MG63 (cell line): ENCODE measurements at places on chromosomes 3 and 15. TPM values are rescaled to one million over a fixed set of nuclear protein-coding genes. Genes with fewer than 3 reads are reported as not detected.

DNA sequence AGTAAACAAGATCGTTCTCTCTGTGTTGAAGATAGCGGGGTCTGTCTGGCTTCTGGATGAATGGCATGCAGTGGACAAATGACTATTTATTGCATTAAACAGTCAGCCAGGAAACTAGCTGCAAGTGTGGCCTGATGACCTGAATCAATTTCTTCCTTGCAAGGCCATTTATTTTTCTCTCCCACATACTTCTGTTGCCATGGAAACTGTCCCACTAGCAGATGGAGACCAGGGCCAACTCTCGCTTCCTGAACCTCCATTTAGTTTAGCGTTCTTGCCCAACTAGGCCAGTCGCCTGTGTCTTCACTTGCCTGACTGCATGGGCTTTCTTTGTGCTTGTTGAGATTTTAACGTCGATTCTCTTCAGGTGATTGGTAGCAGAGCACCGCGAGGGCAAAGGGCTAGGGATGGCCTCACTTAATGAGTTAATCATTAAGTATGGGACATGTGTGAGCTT is 27.6 kb downstream of the LMCD1 start:
- no peak for DNase-seq

GHRL gene
- total RNA-seq, result not detected in 2 replicates

DNA sequence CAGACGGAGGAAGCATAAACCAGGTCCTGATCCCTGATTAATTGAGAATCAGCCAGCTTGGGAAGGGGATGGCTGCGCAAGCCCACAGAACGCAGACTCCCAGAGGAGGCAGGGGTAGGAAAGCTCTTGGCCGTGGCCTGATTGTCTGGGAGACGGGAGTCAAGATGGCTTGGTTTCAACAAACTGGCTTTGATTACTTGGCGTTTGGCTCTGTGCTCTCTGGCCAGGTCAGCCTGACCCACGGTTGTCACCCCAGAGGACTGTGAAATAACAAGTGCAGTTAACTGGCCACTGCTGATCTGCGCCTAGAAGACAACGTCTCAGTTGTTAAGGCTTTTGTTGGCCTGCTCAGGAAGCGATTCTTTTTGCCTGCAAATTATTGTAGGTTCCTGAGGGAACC is 387.0 kb upstream of the PROK2 start:
- DNase-seq, result no peak

CELSR3 gene
- 0.05 and 0.16 TPM in 2 replicates for total RNA-seq

DNA sequence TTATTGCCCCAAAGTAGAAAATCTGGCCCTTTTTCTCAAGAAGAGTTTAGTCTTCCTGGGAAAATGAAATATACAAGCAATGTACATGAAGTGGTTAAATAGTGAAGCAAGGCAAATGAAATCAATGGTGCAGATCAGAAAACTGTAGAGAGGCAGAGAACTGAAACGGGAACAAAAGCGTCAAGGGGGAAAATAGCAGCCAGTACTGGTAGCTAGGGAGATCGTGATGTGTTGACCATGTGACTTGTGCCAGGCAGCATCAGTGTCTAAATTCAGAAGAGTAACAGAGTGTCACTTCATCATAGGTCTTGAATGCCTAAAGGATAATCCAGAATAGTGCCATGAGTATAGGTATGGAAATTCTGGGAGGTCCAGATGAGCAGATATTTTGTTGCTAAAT is 163.1 kb downstream of the CHL1 start:
- no peak for DNase-seq

DNA sequence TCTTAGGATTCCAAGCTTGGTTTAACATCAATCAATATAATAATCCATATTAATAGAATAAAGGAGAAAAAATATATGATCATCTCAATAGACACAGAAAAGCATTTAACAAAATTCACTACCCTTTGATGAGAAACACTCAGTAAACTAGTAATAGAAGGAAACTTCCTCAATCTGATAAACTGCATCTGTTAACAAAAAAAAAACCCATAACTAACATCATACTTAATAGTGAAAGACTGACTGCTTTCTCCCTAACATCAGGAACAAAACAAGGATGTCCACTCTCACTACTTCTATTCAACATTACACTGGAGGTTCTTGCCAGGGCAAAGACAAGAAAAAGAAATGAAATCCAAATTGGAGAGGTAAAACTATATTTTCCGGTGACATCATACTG is 30.5 kb downstream of the LRRK1 start:
- no peak for DNase-seq

DNA sequence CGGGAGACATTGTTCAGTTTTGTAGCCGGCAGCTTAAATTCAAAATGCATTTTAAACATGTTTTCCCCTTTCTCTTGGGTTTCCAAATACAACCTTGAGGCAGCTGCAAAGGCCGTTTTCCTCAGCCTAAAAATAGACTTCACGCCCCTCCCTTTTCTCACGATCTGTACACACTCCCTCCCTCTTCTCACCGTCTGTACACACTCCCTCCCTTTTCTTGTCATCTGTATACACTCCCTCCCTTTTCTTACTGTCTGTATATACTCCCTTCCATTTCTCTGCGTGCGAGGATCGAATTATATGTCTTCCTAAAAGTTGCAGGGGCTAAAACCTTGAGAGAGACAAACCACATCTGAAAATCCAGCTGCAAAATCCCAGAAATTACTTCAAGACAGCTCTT is 8.9 kb downstream of the MUC4 start:
- no peak for DNase-seq
